ENCODE measurements at places on chromosomes 12 and 14. TPM values are rescaled to one million over a fixed set of nuclear protein-coding genes. Genes with fewer than 3 reads are reported as not detected.
A peak's percentile ranks its signal among the peaks of the same experiment; 100 is the strongest.

The NOS1 gene
- polyA plus RNA-seq = not detected

The NUDT14 gene
- 29.7 TPM for polyA plus RNA-seq

The GRIP1 gene
- polyA plus RNA-seq = 0.31 TPM

- H3K4me3 ChIP-seq = peak overlapping the region; percentile 64
- peaks cover 2% of the 10 kb centered on the region for H3K27me3 ChIP-seq
Measured at GRCh38 chr14:28057359-28058296, 709.0 kb upstream of the FOXG1 start.

DNA sequence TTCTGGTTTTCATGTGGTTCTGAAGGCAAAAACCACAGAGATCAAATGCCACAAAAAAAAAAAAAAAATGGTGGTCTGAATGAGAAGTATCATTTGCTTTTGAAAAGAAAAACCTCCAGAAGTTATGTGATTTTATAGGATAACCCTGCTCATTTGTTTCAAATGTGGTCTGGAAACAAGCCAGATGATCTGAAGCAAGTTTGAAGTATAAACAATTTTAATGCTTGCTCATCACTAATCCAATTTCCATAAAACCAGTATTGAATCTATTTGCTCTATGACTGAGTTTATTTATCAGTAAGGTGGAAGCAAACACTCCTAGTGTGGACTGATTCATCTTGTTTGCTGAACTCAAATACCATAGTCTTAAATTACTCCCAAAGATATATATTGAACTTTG lies 407.3 kb upstream of the FLRT2 start:
- no peak overlapping the region for H3K27ac ChIP-seq
- H3K36me3 ChIP-seq = no peaks in the 10 kb centered on the region
- DNase-seq = no peak
- no peak overlapping the region for H3K4me3 ChIP-seq
- H3K27me3 ChIP-seq = no peaks in the 10 kb centered on the region

GRCh38 chr12:70508178-70508577 lies 129.1 kb downstream of the PTPRB start:
- H3K27ac ChIP-seq = no peak overlapping the region
- H3K4me1 ChIP-seq = no peaks in the 10 kb centered on the region
- no peak overlapping the region for H3K4me3 ChIP-seq
- peaks cover 4% of the 10 kb centered on the region for H3K27me3 ChIP-seq
- DNase-seq = no peak

DNA sequence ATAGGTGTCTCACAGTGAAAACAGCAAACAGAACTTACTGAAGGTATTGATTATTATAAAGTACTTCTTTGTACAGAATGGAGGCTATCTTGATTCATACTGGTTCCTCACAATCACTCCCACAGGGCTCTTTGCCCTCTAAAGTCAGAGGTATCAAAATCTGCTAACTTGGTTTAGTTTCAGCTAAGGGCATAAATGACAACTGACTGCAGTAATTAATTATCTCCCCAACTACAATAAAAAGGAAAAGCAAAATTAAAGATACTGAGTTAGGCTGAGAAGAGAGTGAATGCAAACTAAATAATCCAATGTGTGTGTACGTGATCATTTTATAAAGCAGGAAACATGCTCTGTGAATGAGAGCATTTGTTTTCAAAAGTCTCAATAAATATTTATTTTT lies 338.7 kb downstream of the ACSS3 start:
- no peaks in the 10 kb centered on the region for H3K27me3 ChIP-seq
- no peaks in the 10 kb centered on the region for H3K36me3 ChIP-seq
- no peaks in the 10 kb centered on the region for H3K4me1 ChIP-seq

GRCh38 chr12:93847517-93848474 lies 170.6 kb downstream of the CRADD start:
- peak overlapping the region; percentile 48 for H3K27ac ChIP-seq
- peaks cover 46% of the 10 kb centered on the region for H3K4me1 ChIP-seq
- no peak for DNase-seq

DNA sequence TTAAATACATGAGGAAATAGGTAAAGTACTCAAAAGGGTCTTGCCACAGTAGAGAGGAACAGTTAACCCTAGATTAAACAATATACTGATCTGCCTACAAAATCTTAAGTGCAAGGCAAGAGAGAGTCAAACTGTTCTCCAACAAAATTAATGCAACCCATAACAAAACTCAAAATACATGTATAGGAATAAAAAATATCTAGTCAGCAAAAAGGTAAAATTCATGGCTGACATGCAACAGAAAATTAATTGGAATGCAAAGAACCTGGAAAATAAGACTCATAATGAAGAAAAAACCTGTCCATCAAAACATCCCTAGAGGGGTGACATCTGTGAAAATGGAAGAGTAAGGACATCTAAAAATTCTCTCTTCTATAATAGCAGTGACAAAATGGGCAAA lies 173.6 kb downstream of the ADAMTS20 start:
- no peaks in the 10 kb centered on the region for H3K36me3 ChIP-seq
- H3K4me1 ChIP-seq = no peaks in the 10 kb centered on the region
- no peak overlapping the region for H3K27ac ChIP-seq

DNA sequence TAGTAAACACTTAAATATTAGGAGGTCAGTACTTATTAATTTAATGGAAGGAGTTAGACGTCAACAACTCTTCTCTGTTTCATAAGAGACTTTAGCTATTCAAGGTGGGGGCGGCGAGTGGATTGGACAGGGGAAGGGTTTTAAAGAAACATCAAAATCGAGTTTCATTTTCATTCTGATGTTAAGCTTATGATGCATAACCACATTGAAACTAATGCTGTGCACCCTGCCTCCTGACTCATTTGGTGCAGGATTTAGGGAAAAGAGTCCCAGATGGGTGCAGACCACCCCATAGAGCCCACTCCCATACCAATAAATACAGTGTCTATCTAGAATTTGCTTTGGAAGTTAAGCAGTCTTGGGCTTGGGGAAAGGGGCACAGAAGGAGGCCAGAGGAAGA lies 7.4 kb downstream of the ZBTB39 start:
- no peaks in the 10 kb centered on the region for H3K27me3 ChIP-seq
- H3K4me1 ChIP-seq = peaks cover 11% of the 10 kb centered on the region
- H3K4me3 ChIP-seq = no peak overlapping the region

DNA sequence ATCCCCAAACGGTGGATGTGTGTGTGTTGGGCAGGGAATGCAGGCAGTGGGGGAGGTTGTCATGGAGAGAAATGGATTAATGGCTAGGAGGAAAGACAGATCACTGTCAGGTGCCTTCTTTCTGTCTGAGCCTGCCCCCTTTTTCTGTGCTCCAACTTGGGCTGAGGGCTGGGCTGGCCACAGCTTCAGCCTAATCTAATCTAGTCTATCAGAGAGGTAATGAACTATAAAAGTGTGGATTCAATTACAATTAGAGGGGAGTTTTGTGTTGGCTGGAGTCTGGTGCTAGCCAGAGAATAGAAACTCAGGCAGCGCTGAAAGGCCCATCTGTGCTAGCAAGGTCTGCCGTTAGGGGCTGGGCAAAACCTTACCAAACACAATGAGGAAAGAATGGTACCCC lies 41.2 kb downstream of the NEUROD4 start:
- no peaks in the 10 kb centered on the region for H3K4me1 ChIP-seq

DNA sequence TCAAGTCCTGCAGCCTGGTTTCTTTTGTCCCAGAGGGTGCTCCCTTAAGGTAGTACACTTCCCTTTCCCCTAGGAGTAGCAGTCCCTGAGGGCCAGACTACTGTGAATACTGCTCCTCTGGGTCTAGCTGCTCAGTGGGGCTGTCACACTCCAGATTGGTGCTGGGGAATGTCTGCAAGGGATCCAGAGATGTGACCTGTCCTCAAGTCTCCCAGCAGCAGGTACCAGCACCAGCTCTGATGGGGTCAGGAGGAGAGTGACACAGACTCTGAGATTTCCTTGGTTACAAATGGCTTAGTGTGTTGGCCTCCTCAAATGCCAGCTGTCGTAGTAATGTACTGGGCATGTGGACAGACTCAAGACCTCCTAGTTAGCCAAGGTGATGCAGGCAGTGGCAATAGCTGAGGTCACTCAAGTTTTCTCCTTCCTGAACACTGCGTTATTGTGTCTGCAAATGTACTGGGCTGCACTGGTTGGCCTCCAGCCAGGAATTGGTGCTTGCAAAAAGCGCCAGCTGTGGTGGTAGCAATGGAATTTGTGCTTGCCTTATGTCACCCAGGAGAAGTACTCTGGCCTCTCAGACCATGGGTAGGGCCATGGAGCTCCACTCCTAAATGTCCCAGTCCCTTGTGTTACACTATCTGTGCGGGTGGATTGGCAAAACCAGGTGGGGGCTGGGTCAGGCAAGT lies 36.4 kb upstream of the AEBP2 start:
- H3K27ac ChIP-seq = peak overlapping the region; percentile 60
- H3K4me1 ChIP-seq = peaks cover 43% of the 10 kb centered on the region
- DNase-seq = no peak

GRCh38 chr14:22419620-22420019 lies 169.4 kb downstream of the DAD1 start:
- H3K4me3 ChIP-seq = peak overlapping the region; percentile 83
